ENCODE measurements at places on chromosomes 3 and 15.
A peak's percentile ranks its signal among the peaks of the same experiment; 100 is the strongest.

- DNase-seq = peak; percentile 42
Measured at GRCh38 chr15:74311734-74312444, 55.6 kb downstream of the CYP11A1 start.

DNA sequence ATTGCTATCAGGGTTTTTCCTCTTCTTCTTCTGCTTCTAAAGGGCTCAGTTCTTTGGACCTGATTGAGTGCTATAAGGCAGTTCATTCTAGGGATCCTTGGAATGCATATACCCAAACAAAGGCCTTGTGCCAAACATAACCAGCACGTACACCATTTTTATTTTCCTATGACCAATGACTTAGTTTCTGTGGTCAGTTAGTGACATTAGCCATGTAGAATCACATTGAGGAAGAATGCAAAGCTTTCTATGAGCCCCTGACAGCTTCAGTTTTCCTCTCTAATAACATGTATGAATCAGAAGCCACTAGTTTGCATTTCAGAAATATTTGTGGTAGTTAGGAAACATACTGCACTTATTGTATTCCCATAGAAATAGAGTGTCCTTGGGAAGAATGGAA is 240.0 kb downstream of the THRB start:
- peak; percentile 98 for DNase-seq

- peak; percentile 11 for DNase-seq
Measured at GRCh38 chr15:90701880-90702630, 15.1 kb upstream of the BLM start.

GRCh38 chr3:8857720-8858367 is 88.4 kb upstream of the OXTR start:
- no peak for DNase-seq

GRCh38 chr15:88543065-88543776 is 3.3 kb downstream of the DET1 start:
- DNase-seq = no peak

DNA sequence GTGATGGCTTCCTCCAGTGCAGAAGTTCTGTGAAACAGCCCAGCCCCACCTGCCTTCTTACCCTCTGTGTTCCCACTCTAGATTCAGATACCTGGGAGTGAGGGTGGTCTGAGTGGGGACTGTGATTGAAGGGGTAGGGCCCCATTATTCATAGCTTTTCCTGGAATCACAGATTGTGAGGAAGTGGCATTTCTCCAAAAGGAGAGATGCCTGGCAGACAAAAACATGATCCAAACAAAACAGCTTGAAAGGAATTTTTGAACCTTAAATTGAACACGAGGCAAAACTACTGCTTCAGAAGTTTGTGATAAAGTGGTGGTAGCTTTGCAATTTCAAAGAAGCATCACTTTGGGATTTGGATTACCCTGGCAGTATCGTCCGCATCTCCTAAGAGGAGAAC is 29.2 kb upstream of the NEO1 start:
- no peak for DNase-seq

- no peak for DNase-seq
Measured at GRCh38 chr3:14401692-14402303, 608 bp upstream of the SLC6A6 start.
